Activated naive CD4-positive, alpha-beta T cell treated with Interleukin-2 at 50 U/mL for 16 hours (primary cell): ENCODE measurements at places on chromosomes 12 and 14.

DNA sequence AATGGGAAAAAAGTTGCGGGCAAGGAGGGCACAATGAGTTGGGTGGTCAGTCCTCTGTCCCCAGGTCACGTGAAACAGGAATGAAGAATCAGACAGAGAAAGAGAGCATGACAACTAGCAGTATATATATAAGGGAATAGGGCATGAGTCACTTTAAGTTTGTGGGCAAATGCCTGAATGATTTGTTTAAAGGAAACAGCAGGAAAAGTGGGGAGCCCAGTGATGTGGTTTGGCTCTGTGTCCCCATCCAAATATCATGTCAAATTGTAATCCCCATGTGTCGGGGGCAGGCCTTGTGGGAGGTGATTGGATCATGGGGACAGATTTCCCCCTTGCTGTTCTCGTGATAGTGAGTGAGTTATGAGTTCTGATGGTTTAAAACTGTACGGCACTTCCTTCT lies 195.3 kb upstream of the IGF1 start:
- no peak for DNase-seq

- no peak for DNase-seq
Observed at GRCh38 chr12:12372946-12373722, 16.3 kb downstream of the BORCS5 start.

DNA sequence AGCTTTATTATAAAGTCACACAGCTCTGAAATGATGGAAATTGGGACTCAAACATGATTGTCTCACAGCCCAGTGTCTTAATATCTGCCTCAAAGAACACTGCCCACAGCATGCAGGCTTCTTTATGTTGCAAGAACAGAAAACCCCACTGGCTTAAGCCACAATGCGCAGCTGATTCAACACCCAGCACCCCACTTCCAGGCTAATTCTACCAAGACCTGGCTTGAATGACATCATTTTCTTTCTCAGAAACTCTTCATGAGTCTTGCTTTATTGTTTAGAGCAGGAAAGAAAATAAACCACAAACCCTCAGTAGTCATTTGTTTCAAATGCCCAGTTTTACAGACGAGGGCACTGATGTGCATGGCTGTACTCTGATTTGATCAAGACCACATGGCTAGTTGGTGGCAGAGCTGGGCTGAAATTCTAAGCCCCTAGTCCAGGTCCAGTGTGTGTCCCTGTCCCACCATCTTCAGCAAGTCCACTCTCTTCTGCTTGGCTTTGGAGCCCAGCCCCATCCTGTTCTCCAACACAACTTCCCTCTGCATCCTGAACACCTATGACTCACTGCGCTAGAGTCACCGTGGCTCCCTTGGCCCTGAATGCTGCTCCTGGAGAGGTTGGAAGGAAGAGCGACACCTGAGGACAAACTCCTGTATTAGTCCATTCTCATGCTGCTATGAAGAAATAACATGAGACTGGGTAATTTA lies 50.3 kb upstream of the SRSF5 start:
- DNase-seq = peak; percentile 53

GRCh38 chr12:93154753-93155480 lies 222.8 kb upstream of the NUDT4 start:
- no peak for DNase-seq

DNA sequence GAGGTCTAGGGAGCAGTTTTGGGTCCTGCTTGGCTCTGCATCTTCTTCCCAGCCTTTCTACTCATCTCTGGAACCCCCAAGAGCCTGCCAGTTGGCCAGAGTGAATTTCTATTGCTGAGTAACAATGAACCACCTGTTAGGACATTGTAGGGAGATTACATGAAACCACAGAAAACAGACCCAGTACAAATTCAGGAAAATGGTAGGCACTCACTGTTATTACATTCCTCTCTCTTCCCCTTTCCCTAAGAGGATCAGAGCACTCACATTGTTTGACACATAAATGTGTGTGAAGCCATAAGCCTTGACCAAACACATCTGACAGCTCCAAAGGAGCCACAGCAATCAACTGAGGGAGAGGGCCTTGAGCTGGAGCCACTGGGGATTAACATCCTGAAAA lies 216.1 kb downstream of the TMEM132D start:
- no peak for DNase-seq

- DNase-seq = no peak
Observed at GRCh38 chr12:139585-139984, 73.0 kb downstream of the IQSEC3 start.

GRCh38 chr14:24062216-24062980 lies 9.0 kb upstream of the CPNE6 start:
- no peak for DNase-seq

DNA sequence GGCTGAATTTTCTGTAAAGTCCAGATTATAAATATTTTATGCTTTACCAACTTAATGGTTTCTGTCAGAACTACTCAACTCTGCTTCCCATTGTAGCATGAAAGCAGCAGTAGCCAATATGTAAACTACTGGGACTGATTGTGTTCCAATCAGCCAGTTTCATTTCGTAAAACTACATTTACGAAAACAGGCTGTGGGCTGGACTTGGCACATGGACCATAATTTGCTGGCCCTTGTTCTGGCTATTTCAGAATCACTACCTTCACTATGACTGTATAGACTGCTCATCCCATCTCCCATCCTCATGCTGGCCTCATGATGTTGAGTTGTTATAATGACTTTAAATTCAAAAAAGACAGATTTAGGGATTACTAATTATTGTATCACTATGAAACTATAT lies 38.7 kb downstream of the FAR2 start:
- no peak for DNase-seq

DNA sequence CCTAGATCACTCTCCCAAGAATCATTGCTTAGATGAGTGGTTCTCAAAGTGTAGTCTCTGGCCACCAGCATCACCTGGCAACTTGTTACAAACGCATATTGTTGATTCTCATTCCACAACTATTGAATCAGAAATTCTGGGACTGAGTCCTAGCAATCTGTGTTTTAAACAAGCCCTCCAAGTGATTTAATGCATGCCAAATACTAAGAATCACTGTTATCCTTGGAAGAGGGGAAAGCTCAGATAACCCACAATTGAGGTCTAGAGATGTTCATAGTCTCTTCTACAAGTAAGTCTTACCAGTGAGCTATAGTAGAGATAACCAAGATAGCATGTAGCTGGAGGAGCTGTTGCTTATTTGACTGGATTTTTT lies 666.6 kb downstream of the DIO2 start:
- DNase-seq = no peak

DNA sequence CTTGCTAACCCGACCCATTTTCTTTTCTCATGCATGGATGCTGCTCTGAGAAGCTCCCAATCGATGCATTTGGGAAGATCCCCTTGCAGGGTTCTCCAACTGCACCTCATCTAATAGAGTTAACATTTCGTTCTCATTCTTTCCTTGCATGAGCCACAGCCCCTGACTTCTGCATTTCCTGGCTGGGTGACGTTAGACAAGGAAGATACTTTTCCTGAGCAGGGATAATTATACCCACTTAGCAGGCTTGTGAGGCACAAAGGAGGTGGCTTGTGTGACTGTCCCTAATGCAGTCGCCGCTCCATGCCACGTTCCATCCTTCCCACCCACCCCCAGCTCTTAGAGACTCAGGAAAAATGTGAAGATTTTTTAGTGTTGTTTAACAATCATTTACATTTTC lies 195.1 kb downstream of the CHST11 start:
- no peak for DNase-seq

DNA sequence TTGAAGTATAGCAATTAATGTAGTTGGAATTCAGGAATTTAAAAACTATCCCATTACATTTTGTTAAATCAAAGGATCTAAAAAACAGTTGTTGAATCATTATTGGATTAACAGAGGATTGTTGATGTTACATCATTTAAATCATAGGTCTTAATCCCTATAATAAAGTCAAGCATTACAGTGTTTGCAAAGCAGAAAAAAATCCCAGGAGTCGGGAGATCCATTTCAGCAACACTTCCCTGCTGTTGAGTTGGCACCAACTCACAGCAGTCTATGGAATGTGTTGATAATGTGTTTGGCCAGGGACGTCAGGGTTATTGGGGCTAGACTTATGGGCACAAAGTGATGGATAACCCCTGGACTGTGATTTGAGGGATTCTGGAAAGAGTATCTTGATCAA lies 99.1 kb upstream of the TMTC1 start:
- DNase-seq = no peak

GRCh38 chr14:33774723-33775470 lies 176.0 kb downstream of the EGLN3 start:
- no peak for DNase-seq

- no peak for DNase-seq
Observed at GRCh38 chr14:68342216-68342763, 450.6 kb downstream of the ZFP36L1 start.
